ENCODE measurements at places on chromosomes 12 and 14. TPM values are rescaled to one million over a fixed set of nuclear protein-coding genes. Genes with fewer than 3 reads are reported as not detected.

ASCL1 gene
- 0.08 TPM for polyA plus RNA-seq

ENDOU gene
- polyA plus RNA-seq: 0.40 TPM

OR4Q2 gene
- polyA plus RNA-seq: not detected

KRT79 gene
- polyA plus RNA-seq: not detected

SOAT2 gene
- polyA plus RNA-seq: 1.6 TPM

SOX5 gene
- 7.1 TPM for polyA plus RNA-seq

OLR1 gene
- polyA plus RNA-seq: 1.3 TPM

CEP290 gene
- polyA plus RNA-seq: 33.7 TPM

B3GNT4 gene
- 6.4 TPM for polyA plus RNA-seq

C1R gene
- 40.5 TPM for polyA plus RNA-seq

SDR9C7 gene
- polyA plus RNA-seq: 0.32 TPM

SLC25A47 gene
- polyA plus RNA-seq: not detected

All from left kidney (tissue), 8 donors.